HEK293T (cell line): ENCODE measurements at places on chromosomes 1 and 21.

- DNase-seq: no peak
Observed at GRCh38 chr21:31284797-31285397, 59.2 kb downstream of the TIAM1 start.

GRCh38 chr1:217876896-217877295, 245.8 kb downstream of the SPATA17 start:
- DNase-seq: no peak

GRCh38 chr1:230884646-230885045, 16.3 kb upstream of the C1orf198 start:
- DNase-seq: no peak

- DNase-seq: no peak
Observed at GRCh38 chr1:180930687-180931086, 18.0 kb downstream of the KIAA1614 start.

DNA sequence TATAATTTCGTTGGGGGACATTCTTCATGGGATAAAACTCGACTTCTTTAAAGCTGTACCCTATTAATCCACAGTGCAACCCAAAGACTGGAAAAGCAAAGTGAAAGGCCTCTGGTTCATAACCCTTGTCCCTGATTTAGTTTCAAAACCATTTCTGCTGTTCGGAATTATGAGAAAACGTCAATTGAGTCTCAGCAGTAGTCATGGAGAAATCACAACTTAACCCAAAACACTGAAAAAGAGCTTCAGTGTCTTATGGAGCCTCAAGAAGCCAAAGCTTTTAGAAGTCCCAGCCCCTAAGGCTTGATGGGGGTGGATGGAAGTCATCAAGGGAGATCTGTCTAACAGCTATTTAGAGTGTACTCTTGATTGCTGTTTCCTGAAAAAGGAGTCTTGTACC, 73.5 kb upstream of the VCAM1 start:
- no peak for DNase-seq

- DNase-seq: peak; percentile 27
Observed at GRCh38 chr1:75785320-75785982, 605 bp upstream of the RABGGTB start.

- no peak for DNase-seq
Observed at GRCh38 chr1:188127507-188127906, 1298.8 kb downstream of the PLA2G4A start.

DNA sequence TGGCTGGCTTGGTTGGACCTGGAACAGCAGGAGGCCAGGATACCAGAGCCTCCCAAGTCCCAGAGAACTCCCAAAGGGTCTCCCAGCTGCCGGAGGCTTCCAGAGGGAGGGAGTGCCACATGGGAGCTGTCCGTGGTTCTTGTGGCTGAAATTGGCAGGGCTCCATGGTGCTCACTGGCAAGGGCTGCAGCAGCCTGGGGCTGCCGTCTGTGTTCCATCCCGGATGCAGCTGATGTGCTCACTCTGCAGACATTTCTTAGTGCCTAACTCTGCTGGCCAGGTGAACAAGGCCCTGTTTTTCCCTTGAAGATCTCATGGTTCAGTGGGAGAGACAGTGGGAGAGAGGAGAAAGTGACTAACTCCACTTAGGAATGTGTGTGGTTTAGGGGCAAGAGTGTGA, 261.1 kb downstream of the CAMTA1 start:
- DNase-seq: peak; percentile 34

DNA sequence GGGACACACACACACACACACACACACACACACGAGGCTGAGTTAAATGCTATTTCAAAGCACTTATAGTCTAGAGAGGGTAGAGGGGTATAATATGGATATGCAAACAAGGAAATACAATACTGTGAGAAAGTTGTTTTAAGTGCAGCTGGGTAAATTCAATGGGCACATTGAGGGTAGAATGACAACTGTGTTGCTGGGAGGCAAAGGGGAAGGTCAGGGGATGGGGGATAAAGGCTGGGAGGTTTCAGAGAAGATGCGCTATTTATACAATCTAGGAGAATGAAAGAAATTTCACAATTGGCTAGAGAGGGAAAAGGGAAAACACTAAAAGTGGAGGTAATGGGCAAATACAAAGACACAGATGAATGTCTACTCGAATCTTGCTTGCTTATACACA, 19.4 kb downstream of the EXTL2 start:
- DNase-seq: no peak

- DNase-seq: no peak
Observed at GRCh38 chr1:63674865-63675419, 81.7 kb downstream of the PGM1 start.

- no peak for DNase-seq
Observed at GRCh38 chr1:160756849-160757201, 17.8 kb downstream of the SLAMF7 start.

- no peak for DNase-seq
Observed at GRCh38 chr1:147904726-147905125, 2.1 kb downstream of the GJA8 start.

DNA sequence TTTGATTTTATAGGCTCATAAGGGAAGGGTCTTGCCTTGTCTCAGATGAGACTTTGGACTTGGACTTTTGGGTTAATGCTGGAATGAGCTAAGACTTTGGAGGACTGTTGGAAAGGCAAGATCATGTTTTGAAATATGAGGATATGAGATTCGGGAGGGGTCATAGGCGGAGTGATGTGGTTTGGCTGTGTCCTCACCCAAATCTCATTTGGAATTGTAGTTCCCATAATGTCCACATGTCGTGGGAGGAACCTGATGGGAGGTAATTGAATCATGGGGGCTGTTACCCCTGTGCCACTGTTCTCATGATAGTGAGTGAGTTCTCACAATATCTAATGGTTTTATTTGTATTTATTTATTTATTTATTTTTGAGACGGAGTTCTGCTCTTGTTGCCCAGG, 6.9 kb upstream of the CSDE1 start:
- no peak for DNase-seq

DNA sequence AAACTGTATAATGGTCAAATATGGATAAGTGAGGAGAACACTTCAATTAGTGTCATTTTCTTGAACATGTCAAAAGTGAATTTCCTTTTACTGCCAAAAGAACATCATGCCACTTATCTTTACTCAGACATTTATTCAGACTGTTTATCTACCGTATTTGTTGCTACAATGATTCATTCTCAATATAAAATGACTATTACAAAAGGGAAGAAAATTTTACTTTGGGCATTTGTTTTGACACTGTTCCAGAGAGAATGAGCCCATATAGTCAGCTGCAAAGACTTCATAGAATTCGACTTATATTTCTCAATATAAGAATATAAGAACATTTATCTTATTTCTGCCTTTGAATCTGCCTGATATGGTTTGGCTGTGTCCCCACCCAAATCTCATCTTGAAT, 1699.1 kb downstream of the BRINP3 start:
- no peak for DNase-seq

DNA sequence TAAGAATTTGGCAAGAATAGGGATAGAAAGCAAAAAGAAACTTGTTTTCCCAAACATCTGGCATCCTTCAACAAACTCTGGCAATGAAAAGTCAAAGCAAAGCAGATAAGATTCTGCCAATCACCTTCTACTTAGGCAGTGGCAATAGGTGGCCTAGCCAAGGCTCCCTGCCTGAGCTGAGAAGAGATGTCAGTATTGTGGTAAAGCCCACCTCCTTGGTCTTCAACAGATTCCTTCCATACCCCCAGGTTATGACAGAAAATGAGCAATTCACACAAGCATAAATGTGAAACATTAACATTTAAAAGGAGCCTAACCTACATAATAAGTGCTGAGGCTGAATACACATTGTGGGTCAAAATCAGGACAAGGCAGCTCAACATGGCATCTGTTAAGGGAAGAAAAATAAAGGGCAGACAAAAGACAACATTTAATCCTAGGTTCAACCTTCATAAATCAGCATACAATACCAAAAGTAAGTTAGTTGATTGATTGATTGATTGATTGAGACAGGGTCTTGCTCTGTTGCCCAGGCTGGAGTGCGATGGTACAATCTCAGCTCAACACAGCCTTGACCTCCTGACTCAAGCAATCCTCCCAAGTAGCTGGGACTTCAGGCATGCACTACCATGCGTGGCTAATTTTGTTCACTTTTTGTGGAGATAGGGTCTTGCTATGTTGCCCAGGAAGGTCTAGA, 123.1 kb downstream of the AKT3 start:
- no peak for DNase-seq

DNA sequence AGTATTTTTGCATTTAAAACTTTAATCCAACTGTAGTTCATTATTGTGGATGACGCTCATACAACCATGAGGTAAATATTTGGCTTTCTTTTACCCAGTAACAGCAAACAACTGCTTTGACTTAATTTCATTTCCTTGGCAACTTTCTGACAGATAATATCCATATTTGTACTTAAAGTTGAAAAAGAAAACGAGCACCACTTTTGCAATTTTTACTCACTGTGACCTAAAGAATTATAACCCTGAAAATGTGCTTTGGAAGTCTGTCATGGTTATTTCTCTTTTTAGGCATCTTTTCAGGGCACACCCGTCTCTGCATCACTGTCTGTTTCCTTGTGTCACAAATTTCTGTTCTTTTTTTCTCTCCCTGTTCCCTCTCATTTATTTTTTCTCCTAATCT, 918 bp upstream of the CD2 start:
- no peak for DNase-seq

DNA sequence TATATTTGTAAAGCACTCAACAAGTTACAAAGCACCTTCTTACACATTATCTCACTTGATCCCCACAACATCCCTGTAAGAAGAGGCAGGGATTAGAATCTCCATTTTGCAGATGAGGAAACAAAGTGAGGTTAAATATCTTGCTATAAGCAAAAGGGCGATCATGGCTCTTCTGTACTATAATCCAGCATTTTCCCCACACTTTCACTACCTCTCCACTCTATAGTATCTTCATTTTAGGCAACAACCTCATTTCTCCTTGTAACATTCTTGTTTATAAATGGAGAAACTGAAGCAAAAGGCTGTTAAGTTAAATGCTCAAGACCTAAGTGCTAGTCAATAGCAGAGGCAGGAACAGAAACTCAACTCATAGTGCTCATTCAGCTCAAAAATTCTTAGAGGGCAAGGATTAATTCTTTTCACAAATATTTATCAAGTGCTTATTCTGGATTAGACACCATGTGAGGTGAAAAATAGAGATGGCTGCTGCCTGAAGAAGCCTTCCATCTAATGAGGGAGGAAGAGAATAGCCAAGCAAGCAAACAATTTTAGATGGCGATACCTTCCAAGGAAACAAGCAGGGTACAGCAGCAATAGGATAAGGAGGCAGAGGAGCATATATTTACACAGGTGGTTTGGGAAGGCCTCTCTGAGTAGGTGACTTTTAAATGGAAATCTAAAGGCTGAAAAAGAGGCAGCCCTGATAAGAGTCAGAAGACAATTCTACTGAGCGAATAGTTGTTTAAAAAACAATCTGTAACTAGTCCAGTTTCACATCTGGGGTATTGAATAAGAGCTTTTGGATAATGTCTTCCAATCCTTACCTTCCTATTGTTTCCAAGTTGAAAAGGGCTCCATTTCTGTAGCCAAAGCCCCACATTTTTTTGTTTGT, 3.5 kb downstream of the ERRFI1 start:
- DNase-seq: no peak

GRCh38 chr1:228081578-228082213, 812 bp upstream of the ARF1 start:
- DNase-seq: peak; percentile 41

- peak; percentile 46 for DNase-seq
Observed at GRCh38 chr1:27026621-27027574, 14.2 kb upstream of the TENT5B start.

- DNase-seq: no peak
Observed at GRCh38 chr1:114009393-114009792, 30.1 kb downstream of the OLFML3 start.

DNA sequence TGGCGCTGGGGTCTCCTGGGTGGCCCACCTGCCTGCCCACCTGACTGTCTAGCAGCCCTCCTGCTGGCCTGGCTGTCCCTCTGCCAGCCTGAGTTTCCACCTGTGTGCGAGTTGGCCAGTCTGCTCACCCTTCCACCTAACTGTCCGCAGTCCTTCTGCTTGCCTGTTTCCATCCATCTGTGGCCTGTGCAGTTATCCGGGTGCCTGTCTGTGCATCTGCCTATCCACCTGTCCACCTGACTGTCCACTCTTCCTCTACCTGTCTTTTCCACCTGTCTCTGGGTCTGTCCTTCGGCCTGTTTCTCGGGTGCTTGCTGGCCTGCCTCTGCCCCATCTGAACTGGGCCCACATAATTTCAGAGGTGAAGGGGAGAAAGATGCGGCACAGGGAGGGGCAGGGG, 1.9 kb downstream of the KCNQ4 start:
- no peak for DNase-seq

DNA sequence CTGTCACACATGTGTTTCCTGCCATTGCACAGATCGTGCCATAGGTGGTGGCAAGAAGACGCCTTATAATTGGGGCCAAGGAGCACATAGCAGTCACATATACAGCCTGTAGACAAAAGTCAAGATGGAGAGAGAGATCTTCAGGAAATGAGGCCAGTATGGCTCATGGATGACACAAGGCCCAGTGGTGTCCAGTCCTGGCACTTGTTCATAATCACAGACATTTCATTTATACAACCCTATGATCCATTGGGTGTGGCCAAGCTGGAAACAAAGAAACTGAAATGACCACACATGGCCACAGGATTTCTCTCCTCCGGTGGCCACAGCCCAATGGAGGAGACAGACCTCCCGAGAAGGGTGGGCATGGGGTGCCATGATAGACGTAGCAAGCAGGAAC, 78.5 kb upstream of the KAZN start:
- no peak for DNase-seq

DNA sequence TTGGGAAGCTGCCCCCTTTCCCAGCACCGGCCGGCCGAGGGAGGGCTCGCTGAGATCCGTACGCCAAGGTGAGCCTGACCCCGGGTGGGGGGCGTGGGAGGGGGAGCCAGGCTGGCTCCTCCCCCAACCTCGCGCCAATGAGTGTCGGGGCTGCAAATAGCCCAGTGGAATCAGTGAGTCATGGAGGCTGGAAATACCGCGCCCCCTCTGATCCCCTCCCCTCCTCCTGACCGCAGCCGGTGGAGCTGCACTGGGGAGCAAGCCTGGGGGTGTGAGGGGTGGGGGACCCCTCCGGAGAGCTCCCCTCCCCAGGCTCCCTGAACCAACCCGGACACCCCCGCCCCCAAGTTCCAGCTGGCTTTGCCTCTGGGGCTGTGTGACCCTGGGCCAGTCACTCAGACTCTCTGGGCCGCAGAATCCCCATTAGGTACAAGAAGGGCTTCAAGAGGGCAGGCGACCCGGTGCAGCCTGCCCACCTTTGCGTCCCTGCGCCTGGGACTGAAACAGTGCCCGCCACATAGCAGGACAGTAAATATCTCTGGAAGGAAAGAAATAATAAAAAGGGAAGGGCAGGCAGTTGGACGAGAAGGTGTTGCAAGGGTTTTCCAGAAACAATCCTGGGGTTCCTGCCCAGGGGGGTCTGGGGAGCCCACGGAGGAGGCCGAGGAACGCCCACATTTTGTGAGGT, 4.5 kb downstream of the HSPB7 start:
- DNase-seq: no peak

- no peak for DNase-seq
Observed at GRCh38 chr1:196105901-196106300, 502.3 kb downstream of the KCNT2 start.

- no peak for DNase-seq
Observed at GRCh38 chr1:169163059-169163458, 56.6 kb downstream of the ATP1B1 start.

- no peak for DNase-seq
Observed at GRCh38 chr1:152179566-152179965, 20.5 kb upstream of the RPTN start.

GRCh38 chr1:191414981-191415640, 743.2 kb upstream of the RGS18 start:
- no peak for DNase-seq
